Activated CD8-positive, alpha-beta memory T cell treated with anti-CD3 and anti-CD28 coated beads for 1 hour (primary cell): ENCODE measurements at places on chromosomes 7 and 10.

DNA sequence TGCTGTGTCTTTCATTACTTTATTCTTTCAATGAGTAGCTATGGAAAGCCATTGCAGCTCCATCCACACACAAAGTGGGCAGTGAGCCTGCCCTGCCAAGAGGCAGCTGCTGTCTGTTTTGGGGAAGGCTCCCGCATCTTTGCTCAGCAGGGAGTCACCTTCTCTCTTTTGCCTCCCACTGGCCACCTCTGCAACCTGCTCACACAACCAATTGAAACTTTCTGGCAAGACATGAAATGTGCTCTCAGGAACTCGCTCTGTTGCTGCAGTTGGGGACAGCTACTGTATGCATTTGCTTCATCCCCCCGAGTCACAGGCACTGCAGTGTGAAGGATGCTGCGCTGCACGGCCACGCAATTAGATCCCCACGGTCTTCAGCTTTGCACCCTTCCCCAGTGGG lies 244.8 kb upstream of the NFE2L3 start:
- DNase-seq = no peak

GRCh38 chr10:105751688-105752087 lies 1110.6 kb downstream of the SORCS3 start:
- DNase-seq = no peak

DNA sequence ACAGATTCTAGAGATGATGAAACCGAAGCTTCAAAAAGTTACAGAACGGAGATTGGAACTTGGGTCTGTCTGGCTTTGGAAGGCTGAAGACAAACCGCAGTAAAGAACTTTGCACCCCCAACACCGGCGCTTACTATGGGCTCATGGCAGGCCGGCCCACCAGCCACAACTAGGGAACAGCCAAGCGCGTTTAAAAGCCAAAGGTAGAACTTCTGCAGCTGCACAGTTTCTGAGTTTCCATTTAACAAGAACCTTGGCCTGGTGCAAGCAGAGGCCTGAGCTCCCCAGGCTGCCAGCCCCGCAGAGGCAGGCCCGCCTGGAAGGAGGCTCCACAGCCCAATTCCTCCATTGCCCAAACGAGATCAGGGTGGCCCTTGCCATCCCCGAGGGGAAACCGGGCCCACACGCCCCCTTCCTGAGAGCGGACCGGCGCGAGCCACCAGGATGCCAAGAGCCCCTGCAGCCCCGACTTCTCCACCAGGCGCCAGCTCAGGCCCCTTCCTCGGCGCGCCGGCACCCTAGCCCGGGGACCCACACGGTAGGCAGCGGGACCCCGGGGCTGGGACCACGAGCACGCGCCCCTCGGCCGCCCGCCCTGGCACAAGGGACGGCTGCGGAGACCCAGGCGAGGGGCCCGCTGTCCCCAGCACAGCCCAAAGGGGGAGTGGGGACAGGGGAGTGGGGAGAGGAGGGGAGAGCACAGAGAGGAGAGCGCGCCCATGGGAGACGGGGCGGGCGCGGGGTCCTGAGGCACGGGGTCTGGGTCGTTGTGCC lies 566 bp downstream of the MAD1L1 start:
- no peak for DNase-seq

- no peak for DNase-seq
Measured at GRCh38 chr7:33710608-33711007, 194.7 kb upstream of the BMPER start.

DNA sequence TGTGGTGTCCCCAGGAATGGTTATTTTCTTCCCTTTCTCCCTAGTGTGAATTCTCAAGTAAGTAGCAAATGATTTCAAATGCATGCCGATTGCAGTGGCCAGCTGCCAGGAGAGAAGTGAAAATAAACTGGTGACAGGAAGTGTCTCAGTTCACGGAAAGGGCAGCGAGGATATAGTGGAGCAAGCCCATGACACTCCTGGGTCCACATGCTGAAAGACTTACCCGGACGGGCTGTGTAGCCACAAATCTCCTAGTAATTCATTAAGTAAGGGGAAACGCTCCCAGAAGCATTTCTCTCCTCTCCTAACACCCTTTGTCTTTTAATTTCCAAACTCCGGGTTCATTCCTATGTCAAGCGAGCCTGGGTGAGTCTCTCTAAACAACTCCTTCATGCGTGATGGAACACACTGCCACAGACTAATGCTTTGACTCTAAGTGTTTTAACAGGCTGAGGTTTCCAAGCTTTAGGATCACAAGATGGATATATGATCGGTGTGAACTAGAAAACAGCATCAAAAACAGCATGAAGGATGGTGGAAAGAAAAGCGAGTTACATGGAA lies 125.6 kb downstream of the CYP26A1 start:
- no peak for DNase-seq

DNA sequence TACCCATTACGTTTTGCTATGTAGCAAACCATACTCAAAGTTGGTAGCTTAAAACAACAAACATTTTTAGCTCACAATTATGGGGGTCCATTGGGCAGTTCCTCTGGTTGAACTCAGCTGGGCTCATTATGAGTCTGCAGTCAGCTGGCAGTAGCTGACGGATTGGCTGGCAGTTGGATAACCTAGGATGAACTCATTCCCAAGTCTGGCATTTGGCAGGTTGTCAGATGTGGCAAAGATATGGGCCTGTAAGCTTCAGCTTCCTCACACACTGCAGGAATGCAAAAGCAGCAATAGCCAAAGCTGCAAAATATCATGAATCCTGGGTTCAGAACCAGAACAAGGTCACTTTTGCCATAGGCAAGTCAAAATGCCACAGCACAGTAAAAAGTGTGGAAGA lies 412.2 kb upstream of the SORCS1 start:
- DNase-seq = no peak
